ENCODE measurements at places on chromosomes 4 and X.

GRCh38 chr4:11773798-11774197 lies 345.1 kb upstream of the HS3ST1 start:
- no peak for DNase-seq

- DNase-seq = no peak
Observed at GRCh38 chrX:24982306-24982965, 33.3 kb downstream of the ARX start.

- no peak for DNase-seq
Observed at GRCh38 chr4:159765382-159765781, 662.5 kb downstream of the RAPGEF2 start.

DNA sequence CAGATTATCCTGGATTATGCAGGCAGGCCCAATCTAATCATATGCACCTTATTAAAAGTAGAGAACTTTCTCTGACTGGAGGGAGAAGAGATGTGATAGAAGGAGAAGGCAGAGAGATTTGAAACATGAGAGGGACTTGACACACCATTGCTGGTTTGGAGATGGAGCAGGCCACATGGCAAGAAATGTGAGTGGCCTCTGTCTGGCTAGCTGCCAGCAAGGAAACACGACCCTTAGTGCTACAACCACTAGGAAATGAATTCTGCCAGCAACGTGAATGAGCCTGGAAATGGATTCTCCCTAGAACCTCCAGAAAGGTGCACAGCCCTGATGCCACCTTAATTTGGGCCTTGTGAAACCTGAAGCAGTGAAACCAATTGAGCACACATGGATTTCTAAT lies 79.5 kb upstream of the MBNL3 start:
- DNase-seq = no peak

GRCh38 chr4:173736840-173737239 lies 206.8 kb upstream of the HAND2 start:
- no peak for DNase-seq

DNA sequence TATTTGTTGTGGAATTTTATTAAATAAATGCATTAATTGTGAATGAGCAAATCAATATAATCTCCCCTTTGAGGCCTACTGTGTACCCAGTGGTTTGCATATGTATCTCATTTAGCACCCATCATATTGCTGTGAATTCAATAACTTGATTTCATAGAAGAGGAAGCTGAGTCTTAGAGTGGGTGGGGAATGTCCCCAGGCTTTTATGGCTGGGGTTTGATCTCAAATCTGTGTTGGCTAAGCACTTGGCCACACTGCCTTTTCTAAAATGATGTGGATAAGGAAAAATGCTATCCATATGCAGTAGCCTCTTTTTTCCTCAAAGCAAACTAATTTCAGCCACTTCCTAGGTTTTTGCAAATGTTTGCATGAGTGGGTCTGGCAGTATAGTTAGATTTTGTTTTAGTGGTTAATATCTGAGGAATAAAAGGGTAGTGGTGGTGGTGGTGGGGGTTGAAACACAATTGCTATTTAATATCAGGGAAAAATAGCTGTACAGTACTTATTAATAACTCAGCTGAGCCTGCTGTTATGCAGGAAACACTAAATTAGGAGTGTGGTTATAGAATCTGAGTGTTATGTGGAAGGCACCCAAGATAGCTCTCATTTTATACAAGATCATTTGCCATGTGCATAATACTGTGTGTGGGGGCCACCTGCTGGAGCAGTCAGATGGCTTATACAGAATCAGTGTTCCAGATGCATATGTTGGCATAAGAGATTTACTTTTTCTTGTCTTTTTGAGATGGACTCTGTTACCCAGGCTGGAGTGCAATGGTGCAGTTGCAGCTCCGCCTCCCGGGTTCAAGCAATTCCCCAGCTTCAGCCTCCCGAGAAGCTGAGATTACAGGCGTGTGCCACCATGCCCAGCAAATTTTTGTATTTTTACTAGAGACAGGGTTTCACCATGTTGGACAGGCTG lies 108.0 kb downstream of the TMEM131L start:
- DNase-seq = peak; percentile 80

- DNase-seq = peak; percentile 39
Observed at GRCh38 chrX:38803588-38804431, 2.6 kb downstream of the MID1IP1 start.

DNA sequence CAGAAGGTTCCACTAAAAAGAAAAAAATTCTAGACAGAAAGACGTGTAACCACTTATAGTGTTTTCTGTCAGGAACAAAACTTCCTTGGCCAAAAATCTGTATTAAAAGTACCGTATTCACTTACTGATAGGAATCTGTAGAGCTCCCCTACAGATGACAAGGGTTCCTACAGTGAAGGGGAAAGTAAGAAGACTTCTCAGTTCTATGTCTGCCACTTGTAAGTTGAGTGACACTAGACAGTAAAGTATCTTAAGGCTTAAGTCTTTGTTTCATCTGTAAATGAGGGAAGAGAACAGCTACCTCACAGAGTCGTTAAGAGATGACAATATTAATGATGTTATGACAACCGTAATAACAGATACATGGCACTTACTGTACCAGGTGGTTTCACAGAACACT lies 3.3 kb downstream of the COQ2 start:
- DNase-seq = no peak

DNA sequence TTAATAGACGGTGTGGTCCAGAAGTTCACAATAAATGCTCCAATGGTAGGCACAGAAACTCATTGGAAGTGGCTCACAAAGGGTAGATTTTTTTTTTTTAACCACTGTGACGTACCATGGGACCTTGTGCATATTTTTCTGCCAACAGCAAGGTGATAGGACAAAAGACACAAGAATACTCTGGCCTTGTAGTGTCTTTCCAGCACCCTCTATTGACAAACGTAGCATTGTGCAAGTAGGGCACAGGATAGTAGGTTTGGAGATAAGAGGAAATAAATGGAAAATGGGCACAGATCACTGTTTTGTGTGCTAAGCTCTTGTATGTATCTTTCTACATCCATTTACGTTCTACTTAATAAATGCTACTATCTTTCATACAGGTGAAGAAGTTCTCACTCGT lies 2054.9 kb downstream of the PCDH7 start:
- no peak for DNase-seq

Measured in CD8-positive, alpha-beta memory T cell (primary cell).